ENCODE measurements at places on chromosomes 6 and 20.

GRCh38 chr6:39555136-39555535 is 170.1 kb downstream of the KIF6 start:
- no peak for DNase-seq

- DNase-seq = no peak
Observed at GRCh38 chr20:53972179-53972578, 98.2 kb downstream of the BCAS1 start.

- DNase-seq = no peak
Observed at GRCh38 chr20:52965819-52966218, 6.3 kb upstream of the TSHZ2 start.

- no peak for DNase-seq
Observed at GRCh38 chr20:44419131-44419844, 56.4 kb upstream of the TTPAL start.

GRCh38 chr6:111591901-111592461 is 13.7 kb downstream of the TRAF3IP2 start:
- DNase-seq = no peak

DNA sequence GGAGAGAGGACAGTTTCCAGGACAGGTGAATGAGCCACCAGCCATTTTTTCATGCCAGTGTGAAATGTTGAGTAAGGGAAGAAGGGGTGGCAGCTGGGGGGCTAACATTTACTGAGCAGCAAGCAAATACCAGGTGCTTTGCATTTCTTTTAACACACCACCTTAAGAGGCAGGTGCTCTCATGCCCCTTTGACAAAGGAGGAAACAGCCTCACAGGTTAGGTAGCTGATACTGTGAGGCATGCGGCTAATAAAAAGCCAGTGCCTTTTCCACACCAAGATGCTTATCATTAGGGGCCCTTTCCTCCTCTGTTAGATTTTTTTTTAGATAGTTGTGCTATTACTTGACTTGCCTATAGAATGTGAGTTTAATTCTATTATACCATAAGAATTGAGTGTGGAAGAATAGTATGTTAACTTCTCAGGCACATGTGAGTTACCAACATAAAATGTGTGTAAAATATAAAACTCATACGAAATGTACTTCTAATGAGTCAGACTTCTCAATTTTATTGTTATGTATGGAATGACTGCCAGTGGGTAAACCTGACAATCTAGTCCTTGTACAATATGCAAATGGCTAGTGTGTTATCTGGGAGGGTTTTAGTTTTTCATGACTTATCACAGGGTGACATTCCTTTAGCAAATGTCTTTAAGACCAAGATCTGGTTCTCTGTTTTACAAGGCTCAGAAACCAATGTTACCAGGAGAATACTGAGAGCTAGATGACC is 260.0 kb downstream of the TMEM242 start:
- DNase-seq = no peak

GRCh38 chr20:56171087-56172012 is 77.2 kb upstream of the MC3R start:
- peak; percentile 1 for DNase-seq

DNA sequence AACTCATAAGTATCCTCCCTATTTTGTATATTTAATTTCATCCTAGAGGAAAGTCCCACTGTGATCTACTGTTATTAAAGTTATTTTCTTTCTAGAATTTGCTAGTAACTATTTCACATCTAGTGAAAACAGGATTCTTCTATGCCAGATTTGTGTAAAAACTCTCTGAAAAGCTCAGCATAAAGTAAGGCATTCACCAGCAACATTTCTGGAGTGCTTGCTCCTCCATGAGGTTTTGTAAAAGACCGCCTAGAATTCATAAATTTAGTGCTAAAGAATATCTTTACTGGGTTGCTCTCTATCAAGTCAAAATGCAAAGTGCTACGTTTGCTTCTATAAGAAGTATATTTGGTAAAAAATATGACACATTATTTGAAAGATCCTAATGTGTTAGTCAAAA is 173.5 kb upstream of the IRAK1BP1 start:
- no peak for DNase-seq

GRCh38 chr6:56718236-56718635 is 75.5 kb upstream of the DST start:
- DNase-seq = no peak

DNA sequence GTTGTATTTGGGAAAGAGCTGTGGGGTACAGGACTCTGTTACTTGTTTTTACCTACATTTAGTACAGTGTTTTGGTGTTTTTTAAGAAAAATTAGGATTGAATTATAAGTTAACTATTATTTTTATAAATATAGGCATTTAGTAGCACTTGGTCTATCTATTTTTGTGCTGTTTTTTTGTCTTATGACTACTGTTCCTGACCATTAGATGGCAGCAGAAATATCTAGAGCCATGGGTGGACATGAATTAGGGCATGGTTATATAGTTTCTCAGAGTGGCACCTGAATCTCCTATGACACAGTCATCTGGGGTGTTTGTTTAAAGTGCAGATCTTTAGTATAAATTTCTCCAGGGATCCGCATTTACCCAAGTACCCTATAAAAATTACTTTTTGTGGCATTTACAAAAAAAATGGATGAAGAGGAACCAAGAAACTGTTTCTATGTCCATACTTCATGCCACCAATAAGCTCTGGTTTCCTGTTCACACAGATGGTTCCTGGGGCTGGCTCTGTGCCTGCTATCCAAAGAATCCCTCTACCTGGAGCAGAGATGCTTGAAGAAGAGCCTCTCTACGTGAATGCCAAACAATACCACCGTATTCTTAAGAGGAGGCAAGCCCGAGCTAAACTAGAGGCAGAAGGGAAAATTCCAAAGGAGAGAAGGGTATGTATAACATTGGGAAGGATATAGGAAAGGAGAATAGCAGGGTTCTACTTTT is 19.8 kb downstream of the NFYA start:
- no peak for DNase-seq

DNA sequence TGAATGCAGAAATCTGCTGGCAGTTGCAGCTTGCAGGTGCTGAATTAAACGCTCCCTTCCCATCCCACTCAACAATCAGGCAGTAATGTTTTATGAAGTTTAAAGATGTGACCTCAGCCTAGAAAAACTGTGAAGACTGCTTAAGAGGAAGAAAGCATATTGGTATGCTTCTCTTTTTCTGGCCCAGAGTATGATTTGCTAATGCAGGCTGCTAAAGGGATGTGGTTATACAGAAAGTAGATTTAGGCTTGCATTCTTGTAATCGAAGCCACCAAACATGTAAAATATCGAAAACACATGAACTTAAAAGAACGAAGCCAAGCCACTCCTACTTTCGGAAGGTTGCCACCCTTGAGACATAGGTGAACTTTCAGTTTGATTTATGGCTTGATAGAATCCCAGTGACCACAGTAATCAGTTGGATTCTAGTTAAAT is 40.7 kb downstream of the MAP3K5 start:
- no peak for DNase-seq

DNA sequence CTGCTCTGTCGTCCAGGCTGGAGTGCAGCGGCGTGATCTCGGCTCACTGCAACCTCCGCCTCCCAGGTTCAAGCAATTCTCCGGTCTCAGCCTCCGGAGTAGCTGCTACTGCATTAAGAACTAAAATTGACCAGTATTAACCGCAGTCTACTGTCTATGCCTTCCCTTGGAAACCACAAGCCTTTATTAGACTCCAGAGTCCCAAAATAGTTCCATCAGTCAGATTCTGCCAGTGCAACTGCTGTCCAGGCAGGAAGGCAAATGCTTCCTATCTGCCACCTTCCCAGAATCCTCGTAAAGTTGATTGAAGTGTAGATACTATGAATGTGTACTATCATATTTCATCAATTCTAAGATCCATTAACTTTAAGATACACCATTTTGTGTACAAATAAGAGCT is 16.7 kb downstream of the KAT14 start:
- no peak for DNase-seq

DNA sequence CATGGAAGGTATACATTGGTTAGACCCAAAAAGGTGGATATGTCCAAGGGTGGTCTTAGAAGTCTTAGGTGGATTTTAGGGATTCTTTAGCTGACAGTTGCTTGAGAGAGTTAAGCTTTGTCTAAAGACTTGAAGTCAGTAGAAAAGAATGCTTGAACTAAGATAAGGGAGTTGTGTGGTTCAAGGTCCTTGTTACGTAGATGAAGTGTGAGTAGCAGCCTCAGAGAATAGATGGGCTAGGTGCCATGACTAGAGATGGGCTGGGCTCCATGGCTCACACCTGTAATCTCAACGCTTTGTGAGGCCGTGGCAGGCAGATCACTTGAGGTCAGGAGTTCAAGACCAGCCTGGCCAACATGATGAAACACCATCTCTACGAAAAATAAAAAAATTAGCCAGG is 1.7 kb downstream of the SHLD1 start:
- no peak for DNase-seq

DNA sequence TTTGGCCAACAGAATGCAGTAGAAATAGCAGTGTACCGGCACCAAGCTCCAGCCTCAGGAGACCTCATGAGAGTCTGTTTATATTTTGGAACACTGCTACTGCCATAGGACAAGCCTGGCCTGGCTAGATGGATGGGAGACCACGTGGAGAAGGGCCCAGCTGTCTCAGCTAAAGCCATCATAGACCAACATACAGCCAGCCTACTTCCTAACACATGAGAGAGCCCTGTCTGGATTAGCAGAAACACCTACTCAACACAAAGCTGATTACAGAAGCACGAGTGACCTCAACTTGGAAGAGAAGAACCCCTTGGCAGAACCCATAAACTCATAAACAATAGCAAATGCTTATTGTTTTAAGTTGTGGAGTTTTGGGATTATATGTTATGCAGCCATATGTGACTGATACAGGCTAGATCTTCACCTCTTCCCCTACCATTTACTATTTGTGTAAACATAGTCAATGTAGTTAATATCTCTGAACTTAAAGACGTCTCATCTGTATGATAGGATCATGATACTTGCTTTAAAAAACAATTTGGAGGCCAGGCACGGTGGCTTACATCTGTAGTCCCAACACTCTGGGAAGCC is 199.4 kb upstream of the ZNF217 start:
- no peak for DNase-seq

GRCh38 chr6:43575105-43575771 is 600 bp downstream of the XPO5 start:
- no peak for DNase-seq

DNA sequence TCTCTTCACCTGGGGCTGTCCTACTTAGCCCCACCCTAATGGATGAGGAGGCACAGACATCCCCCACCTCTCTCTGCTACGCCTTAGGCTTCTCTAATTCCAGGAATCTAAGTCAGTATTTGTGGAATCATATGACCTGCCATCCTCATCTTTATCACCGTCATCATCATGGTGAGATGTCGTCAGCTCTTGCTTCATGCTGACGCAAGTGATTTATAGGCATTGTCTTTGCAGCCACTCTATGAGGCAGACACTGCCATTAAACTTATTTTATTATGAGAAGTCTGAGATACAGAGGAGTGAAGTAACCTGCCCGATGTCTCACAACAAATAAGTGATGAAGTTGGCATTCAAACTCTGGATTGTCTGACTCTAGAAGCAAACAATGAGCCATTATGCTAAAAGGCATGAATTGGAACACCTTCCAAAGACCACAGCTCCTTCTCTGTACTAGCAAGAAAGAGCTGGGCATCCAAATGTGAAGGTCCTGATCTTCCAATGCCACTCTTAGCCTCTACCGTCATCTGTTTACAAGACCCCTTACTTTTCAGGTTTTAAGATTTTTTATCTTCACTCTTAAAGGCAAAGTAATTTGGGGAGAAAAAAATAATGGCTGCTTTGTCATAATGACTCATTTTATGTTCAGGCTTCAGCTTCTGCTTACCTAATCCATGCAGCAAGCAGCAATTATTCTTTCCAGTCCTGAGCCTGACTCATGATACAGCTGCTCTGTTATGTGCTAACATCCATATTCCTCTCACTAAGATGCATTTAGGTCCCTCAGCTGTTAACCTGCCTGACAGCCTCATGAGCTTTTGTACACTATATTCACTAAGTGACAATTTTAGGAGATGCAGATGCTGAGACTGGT is 113.7 kb upstream of the BCLAF1 start:
- no peak for DNase-seq

DNA sequence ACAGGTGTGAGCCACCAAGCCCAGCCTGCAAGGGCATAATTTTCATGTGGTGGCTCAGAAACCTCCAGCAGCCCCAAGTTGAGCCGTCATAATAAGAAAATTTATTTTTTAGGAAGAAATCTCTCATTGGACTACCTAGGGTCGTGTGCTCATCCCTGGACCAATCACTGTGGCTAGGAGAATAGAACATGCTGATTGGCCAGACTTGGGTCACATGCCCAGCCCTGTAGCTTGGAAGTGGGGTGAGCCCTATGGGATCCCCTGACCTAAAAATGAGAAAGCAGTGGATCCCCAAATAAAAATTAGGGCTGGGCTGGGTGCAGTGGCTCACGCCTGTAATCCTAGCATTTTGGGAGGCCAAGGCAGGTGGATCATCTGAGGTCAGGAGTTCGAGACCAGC is 155.3 kb downstream of the ZNF217 start:
- no peak for DNase-seq

DNA sequence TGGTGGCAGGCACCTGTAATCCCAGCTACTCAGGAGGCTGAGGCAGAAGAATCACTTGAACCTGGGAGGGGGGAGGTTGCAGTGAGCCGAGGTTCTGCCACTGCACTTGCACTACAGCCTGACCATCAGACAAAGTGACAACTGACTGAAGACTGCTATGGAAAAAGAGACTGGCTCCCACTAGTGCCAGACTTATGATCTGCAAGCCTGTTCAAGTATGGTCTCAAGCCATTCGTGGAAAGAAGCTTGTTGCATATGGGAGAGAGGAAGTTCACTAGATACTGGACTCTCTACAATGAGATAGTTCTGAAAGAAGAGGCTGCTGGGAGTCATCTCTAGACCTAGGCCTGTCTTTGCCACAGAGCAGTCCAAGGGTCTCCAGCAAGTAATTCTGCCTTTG is 26.7 kb downstream of the MDN1 start:
- DNase-seq = no peak

- DNase-seq = no peak
Observed at GRCh38 chr20:19725814-19726525, 32.1 kb upstream of the RIN2 start.

- no peak for DNase-seq
Observed at GRCh38 chr6:166206066-166206465, 38.4 kb upstream of the TBXT start.

DNA sequence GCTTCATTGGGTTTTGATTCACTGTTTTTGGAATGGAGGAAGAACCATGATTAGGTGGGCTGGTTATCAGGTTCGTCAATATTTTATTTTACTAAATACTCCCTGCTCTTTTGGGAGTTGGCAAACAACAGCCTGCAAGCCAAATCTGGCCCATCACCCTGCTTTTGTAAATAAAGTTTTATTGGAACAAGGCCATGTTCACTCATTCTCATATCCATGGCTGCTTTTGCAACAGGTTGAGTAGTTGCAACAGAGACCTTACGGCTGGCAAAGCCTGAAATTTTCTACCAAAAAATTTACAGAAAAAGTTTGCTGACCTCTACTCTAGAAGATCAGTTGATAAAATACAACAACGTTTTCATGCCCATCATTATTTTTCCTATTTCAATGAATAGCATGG is 45.1 kb downstream of the SYTL3 start:
- no peak for DNase-seq

DNA sequence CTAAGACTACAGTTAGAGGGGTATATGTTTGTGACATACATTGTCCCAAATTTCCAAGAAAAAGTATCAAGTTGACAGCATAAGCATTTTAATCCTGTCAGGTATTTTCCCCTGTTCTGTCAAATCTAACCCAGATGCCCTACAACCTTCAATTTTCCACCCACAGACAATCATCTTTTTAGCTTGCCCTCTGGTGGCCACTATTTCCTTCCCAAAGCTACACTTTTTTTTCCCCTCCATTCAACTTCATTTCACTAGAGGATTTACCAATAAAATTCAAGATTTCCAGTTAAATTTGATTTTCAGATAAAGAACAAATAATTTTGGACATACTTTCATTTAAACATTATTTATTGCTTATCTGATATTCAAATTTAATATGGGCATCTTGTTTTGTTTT is 286.6 kb downstream of the TENT5A start:
- DNase-seq = no peak
